ENCODE measurements at places on chromosomes 3 and 15.

- DNase-seq = no peak
Measured at GRCh38 chr3:13598926-13599886, 50.3 kb downstream of the FBLN2 start.

DNA sequence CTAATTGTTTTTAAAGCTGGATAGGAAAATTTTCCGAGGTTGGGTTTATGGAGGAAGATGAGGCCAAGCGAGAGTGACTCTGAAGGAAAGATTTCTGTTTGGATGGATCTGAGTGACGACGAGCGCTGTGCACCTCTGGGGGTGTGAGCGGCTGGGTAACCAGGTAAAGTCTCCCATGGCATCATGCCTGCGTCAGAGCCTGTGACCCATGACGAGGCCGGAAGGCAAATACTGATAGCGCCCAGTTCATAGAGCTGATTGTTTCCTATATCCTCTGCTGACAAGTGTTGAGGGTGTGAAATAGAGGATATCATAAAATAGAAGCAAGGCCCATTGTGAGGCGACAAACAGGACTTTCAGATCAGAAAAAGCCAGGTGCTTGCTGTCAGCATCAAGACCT, 33.7 kb upstream of the MAGEF1 start:
- no peak for DNase-seq

GRCh38 chr3:43423142-43423541, 136.8 kb downstream of the SNRK start:
- no peak for DNase-seq

DNA sequence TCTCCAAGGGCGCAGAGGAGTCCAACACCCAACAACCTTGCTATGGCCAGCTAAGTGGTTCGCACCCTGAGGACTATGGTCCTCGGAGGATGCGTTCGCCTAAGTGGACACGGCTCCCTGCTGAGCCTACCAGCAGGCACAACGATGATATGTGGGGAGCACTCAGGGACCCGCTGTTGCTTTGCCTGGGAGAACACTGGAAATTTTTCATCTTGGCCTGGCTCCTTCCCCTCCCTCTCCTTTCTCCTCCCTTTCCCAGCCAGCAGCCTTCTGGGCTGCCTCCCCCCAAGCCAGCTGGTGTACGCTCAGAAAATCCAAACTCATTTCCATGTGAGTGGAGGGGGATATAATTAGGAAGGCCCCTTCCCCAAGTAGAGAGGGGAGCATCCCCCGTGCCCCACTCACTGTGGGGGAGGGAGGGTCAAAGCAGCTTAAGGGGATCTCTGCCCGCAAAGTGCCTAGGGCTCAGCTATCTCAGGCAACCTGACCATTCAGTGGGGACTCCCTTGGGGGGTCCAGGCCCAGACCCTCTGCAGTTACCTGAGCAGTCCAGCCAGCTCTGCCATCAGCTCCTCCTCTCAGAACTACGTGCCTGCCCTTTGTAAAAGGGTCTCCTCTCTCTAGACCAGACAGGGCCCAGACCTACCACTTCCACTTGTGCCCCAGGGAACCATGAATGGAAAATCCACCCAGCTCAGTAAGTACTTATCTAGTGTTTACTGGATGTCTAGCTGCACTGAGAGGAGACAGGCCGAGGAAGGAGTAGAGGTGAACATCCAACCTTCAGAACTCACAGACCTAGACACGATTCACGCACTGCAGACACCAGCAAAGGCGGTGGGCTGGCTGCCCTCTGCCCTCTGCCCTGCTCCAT, 742 bp upstream of the SEMA7A start:
- no peak for DNase-seq

DNA sequence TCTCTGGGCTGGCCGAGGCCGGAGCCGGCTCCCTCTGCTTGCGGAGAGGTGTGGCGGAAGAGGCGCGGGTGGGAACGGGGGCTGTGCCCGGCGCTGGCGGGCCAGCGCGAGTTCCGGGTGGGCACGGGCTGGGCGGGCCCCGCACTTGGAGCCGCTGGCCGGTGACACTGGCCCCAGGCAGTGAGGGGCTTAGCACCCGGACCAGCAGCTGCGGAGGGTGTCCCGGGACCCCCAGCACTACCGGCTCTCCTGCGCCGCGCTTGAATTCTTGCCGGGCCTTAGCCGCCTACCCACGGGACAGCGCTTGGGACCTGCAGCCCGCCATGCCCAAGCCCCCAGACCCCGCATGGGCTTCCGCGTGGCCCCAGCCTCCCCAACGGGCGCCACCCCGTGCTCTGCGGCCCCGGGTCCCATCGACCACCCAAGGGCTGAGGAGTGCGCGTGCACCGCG, 736.3 kb upstream of the ARRDC4 start:
- DNase-seq = no peak

Measured in stimulated activated CD4-positive, alpha-beta T cell treated with anti-CD3 and anti-CD28 coated beads, Interleukin-12 subunit alpha, Interleukin-12 subunit beta, amount 100 ng/mL, for 24 hours (primary cell).